Activated CD8-positive, alpha-beta T cell treated with anti-CD3 and anti-CD28 coated beads for 36 hours (primary cell): ENCODE measurements at places on chromosomes 7 and 10.
A peak's percentile ranks its signal among the peaks of the same experiment; 100 is the strongest.

DNA sequence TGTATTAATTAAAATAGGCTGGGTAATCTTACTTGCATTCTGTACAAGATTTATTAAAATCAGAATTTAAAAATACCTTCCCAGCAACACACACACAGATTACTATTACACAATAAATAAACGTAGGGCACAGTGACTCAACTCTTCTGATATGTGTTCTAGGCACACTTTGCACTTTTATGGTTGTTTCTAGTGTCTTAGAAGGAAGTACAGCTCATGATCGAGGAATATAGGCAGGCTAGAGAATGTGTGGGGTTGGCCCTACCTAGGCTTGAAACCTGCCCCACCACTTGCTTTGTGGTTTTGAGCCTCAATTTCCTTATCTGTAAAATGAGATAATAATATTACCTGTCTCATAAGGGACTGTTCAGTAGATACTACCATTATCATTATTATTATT, 30.5 kb downstream of the ARMC3 start:
- no peak for DNase-seq

DNA sequence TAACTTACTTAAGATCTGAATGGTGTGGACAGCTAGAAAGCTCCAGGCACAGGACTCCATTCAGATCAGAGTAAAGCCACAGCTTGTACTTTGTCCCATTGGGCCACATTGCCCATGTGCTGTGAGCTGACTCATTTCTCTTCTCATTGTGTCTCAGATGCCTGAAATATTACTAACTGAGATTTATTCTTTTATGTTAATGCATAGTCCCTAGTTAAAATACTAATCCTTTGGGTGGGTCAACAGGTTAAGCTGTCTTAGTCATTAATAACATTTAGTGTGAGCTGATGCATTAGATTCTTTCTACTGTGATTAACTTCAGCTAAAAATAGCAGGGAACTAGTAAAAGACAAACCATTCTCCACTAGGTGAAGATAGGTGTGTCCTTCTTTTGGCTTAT, 104.7 kb upstream of the ARMC3 start:
- peak; percentile 8 for DNase-seq

GRCh38 chr10:124347956-124348355, 70.8 kb downstream of the OAT start:
- DNase-seq: no peak

- peak; percentile 68 for DNase-seq
Measured at GRCh38 chr7:3067193-3067592, 23.5 kb upstream of the CARD11 start.

GRCh38 chr7:92641921-92642511, 51.8 kb upstream of the FAM133B start:
- DNase-seq: peak; percentile 87

DNA sequence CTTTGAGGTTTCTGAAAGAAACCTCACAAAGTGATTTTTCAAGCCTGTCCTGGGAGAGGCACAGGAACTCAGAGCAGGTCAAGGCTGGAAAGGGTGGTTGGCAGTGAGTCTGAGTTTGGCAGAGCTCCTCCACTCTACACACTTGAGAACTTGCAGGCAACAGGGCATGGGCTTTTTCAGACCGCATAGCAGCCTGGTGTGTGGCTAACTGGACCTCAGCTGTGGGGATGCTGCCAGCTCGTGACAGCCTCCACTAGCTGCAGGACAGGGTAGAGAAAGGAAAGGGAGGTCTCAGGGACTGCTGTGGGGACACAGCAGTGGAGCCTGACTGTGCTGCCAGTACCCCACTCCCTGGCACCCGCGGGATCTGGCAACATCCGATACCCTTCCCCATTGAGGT, 2.6 kb downstream of the CDHR1 start:
- DNase-seq: no peak

DNA sequence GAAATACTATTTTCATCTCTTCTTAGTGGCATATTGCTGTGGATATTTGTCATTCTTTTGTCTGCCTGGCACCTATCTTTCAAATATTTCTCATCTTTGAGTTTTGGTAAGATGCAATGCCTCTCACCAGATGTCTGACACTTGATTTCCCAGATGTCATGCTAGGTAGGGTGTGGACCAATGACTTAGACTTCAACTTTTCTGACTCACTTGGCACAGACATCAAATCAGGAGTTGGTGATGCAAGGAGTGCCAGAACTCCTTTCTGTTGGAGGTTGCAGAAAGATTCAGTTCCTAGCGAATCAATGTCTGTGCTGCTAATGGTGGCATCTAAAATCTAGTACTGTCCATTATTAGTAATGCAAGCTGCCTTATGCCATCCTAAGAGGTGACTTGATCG, 216.9 kb upstream of the FERD3L start:
- DNase-seq: no peak

DNA sequence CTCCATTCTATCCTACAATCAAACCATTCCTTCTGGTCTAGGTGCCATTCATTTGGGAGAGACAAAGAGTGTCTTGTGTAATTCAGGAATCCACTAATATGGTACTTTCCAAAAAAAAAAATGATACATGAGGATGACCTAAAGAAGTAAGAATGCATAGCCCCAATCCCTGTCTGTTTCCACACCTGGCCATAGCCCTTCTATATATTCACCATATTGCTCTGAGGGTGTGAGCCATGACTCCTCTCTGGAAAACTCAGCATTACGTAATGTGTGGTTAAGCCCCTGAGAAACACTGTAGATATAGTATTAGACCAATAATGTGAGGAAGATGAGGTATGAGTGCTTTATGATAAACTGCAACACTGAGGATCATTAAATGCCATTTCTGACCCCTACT, 592.7 kb downstream of the INHBA start:
- no peak for DNase-seq

- DNase-seq: no peak
Measured at GRCh38 chr10:97574374-97575126, 2.0 kb downstream of the ANKRD2 start.

GRCh38 chr7:18534481-18534880, 38.9 kb downstream of the HDAC9 start:
- DNase-seq: no peak

DNA sequence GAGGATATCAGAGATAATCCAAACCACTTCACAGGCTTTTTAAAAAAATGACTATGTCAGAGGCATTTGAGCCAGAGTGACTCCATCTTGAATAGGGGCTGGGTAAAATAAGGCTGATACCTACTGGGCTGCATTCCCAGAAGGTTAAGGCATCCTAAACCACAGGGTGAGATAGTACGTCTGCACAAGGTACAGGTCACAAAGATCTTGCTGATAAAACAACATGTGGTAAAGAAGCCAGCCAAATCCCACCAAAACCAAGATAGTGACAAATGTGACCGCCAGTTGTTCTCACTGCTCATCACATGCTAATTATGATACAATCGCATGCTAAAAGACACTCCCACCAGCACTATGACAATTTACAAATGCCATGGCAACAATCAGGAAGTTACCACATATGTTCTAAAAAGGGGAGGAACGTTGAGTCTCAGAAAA, 177.5 kb downstream of the RAPGEF5 start:
- no peak for DNase-seq

- no peak for DNase-seq
Measured at GRCh38 chr7:43850348-43851116, 18.8 kb downstream of the MRPS24 start.

- no peak for DNase-seq
Measured at GRCh38 chr10:95201736-95202135, 7.7 kb downstream of the ACSM6 start.

DNA sequence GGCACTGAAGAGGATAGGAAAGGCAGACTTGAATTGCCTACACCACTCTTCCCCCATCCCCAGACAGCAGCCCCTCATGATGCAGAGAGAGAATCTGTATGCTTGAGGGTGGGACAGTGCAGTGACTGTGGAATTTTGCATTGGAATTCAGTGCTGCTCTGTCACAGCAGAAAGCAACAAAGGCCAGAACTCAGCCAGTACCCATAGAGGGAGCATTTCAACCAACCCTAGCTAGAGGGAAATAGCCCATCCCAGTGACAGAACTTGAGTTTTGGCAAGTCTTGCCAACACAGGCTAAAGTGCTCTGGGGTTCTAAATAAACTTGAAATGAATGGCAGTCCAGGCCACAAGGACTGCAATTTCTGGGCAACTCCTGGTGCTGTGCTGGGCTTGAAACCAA, 80.4 kb downstream of the TES start:
- DNase-seq: no peak

- peak; percentile 39 for DNase-seq
Measured at GRCh38 chr7:128879939-128880746, 17.5 kb downstream of the ATP6V1F start.

DNA sequence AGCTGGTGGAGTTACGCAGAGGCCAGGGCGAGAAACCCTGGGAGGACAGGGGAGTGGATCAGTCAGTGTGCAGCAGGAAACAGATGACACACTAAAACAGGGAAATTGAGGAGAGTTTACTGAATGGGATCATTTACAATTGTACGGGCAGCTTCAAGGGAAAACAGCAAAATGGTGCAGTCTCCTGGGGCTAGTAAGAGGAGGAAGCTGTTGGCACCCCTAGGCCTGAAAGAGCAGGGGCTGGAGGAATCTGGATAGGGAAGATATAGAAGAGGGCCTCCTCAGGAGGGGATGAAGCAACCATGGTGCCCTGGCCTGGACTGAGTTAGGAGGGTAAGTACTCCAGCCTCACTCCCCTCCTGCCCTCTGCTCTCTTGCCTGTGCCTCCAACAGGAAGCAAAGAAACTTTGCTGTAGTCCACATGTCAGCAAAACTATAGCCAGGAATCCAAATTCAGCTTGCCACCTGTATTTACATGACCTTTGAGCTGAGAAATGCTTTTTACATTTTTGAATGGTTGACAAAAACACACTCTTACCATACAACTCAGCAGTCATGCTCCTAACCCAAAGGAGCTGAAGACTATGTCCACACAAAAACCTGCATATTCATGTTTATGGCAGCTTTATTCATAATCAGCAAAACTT, 52.3 kb upstream of the OPN4 start:
- no peak for DNase-seq

DNA sequence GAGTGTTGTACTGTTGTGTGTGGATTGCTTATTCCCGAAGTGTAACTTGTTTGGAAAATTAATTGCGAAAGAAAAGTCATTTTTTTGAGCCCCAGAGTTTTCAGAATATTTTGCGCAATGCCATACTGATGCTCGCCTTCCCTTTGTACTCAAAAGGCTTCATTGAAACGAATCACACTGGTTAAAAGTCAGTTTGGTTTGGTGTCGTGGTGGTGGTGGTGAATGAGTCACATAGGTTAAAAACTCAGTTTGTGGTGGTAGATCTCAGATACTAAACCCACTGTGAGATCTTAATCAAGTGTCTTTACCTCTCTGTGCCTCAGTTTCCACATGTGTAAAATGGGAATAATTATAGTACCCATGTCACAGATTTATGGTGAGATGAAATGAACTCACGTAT, 61.1 kb upstream of the IL6 start:
- peak; percentile 65 for DNase-seq

- DNase-seq: no peak
Measured at GRCh38 chr10:49750546-49750945, 11.6 kb downstream of the OGDHL start.

GRCh38 chr10:4939224-4940072, 23.8 kb upstream of the AKR1C1 start:
- no peak for DNase-seq

- peak; percentile 35 for DNase-seq
Measured at GRCh38 chr10:28332726-28333125, 29.9 kb upstream of the MPP7 start.

GRCh38 chr10:112963835-112964234, 13.8 kb downstream of the TCF7L2 start:
- no peak for DNase-seq

GRCh38 chr7:55508221-55509011, 63.9 kb downstream of the VOPP1 start:
- peak; percentile 23 for DNase-seq

GRCh38 chr7:70436790-70437350, 695.1 kb upstream of the GALNT17 start:
- no peak for DNase-seq

GRCh38 chr10:19653931-19654330, 162.3 kb upstream of the PLXDC2 start:
- no peak for DNase-seq

GRCh38 chr7:117124591-117125220, 171.4 kb downstream of the ST7 start:
- peak; percentile 93 for DNase-seq

DNA sequence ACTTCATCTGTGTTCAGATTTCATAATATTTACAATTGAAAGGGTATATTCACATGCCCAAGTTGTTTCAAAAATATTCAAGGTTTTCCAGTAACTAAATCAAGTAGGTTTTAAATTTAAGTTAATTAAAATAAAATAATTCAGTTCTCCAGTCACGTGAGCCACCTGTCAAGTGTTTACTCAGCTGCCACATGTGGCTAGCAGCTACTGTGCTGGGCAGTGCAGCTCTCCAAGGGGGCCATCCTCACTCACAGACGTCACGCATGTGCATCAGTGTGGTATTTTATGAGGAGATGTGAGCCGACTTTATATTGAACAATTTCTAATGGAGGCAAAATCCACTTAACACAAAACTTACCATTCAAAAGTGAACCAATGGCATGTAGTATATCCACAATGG, 69.7 kb upstream of the CAMK2B start:
- no peak for DNase-seq

- no peak for DNase-seq
Measured at GRCh38 chr7:156105337-156106106, 293.3 kb upstream of the SHH start.

DNA sequence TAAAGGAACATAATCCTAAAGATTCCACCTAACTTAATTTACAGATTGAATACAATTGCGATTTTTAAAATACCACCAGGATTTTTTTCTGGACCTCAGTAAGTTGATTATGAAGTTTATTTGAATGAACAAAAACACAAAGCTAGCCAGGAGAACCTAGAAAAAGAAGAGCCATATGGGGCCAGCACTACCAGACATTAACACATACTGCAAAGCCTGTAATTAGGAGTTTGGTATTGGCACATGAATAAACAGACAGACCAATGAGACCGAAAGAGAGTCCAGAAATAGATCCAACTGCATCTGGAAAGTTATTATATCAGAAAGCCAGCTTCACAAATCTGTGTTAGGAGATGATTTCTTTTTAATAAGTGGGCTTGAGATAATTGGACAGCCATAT, 105.5 kb upstream of the CHST15 start:
- DNase-seq: no peak

- DNase-seq: no peak
Measured at GRCh38 chr7:120981888-120982615, 6.5 kb upstream of the CPED1 start.

GRCh38 chr7:36203071-36203790, 50.2 kb downstream of the EEPD1 start:
- no peak for DNase-seq

- DNase-seq: no peak
Measured at GRCh38 chr10:119403921-119404320, 138.6 kb downstream of the RGS10 start.
